Diencephalon (tissue), 1 donor: ENCODE measurements at places on chromosomes 11 and 22. TPM values are rescaled to one million over a fixed set of nuclear protein-coding genes. Genes with fewer than 3 reads are reported as not detected.

Gene CRYBB3
- total RNA-seq: not detected

Gene KCTD21
- total RNA-seq: 8.3 TPM

Gene DDX25
- total RNA-seq: 24.9 TPM

Gene CCDC188
- total RNA-seq: 1.2 TPM

Gene RFPL1
- total RNA-seq: not detected

Gene SLC17A6
- 134 TPM for total RNA-seq

Gene BSCL2
- total RNA-seq: 202 TPM

Gene CHADL
- 3.7 TPM for total RNA-seq

Gene AIFM3
- 27.5 TPM for total RNA-seq

Gene JHY
- total RNA-seq: 15.5 TPM

Gene SYTL2
- 13.1 TPM for total RNA-seq

Gene MYOD1
- not detected for total RNA-seq

Gene IRAG1
- total RNA-seq: 3.7 TPM

Gene C11orf52
- total RNA-seq: 0.69 TPM
